ENCODE measurements at places on chromosomes 1 and 21. TPM values are rescaled to one million over a fixed set of nuclear protein-coding genes. Genes with fewer than 3 reads are reported as not detected.

DNA sequence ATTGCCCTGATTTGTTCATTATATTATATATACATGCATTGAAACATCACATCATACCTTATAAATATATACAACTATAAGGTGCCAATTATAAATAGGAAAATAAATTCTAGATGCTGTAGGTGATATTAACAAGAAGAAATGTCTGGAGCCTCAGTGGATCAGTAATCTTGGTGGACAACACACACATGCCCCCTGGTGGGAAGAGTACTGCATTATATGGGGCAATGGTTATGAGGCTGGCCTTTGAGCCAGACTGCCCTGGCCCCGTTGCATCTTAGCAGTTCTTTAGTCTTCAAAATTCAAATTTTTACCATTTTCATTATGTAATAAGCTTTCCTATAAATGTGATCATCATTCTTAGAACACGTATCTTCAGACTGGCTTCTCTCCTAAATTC is 335.0 kb upstream of the GREM2 start:
- no peak overlapping the region for H3K4me3 ChIP-seq
- no peak for DNase-seq
- no peaks in the 10 kb centered on the region for H3K27me3 ChIP-seq
- no peaks in the 10 kb centered on the region for H3K36me3 ChIP-seq

DNA sequence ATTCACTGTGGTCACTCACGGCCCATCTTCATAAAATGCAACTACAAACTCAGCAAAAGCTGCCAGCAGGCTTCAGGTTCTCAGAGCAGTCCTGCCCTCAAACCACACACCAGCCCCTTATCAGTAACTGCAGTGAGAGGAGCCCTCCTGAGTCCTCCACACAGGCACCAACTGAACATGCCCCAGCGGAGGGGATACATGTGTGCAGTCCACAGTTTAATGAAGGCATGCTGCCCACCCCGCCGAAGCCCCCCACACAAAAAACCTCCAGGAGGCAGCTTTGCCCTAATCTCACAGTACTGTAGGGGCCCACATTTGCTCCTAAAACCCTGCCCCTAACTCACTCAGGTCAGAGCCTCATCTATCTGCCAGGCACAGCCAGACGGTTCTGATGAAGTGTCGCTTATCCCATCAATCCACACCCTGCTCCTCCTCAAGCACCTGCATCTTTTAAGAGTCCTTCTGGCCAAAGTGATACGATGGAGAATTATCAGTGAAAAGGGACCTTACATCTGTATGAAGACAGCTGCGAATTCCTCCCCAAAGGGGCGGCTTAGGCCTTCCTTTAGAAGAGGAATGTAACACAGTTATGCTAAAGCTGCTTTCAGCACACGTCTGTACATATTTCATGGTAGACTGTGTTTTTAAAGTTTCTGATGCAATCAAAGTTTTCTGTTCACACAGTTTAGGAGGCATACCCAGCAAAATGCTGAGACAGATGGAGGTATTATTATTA is 3.5 kb downstream of the ABCB10 start:
- no peak for DNase-seq
- no peak overlapping the region for H3K27ac ChIP-seq
- peaks cover 44% of the 10 kb centered on the region for H3K4me1 ChIP-seq
- no peak overlapping the region for H3K4me3 ChIP-seq

GRCh38 chr1:162019006-162019405 is 4.7 kb downstream of the OLFML2B start:
- H3K4me1 ChIP-seq, result peaks cover 4% of the 10 kb centered on the region
- H3K36me3 ChIP-seq, result no peaks in the 10 kb centered on the region
- H3K4me3 ChIP-seq, result no peak overlapping the region
- H3K27ac ChIP-seq, result no peak overlapping the region
- no peak for DNase-seq

DNA sequence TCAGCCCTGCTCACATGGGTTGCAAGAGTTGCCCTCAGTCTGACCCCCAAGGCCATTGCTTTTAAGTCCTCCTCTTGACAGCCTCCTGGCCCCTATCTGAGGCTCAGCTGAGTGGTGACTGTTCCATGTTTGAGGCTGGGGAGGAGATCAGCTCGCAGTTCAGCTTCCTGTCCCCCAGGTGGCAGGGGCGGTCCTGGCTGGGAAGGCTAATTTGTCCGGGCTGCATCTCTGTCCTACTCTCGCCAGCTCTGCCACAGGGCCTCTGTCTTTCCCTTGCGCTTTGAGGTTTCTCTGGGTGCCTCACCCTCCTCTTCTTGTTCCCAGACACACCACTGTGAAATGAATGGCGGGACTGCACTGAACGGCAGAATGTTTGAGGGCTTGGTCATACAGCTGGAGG is 157.3 kb downstream of the KCNJ6 start:
- no peaks in the 10 kb centered on the region for H3K27me3 ChIP-seq
- no peaks in the 10 kb centered on the region for H3K4me1 ChIP-seq
- H3K4me3 ChIP-seq, result no peak overlapping the region
- no peak for DNase-seq
- no peaks in the 10 kb centered on the region for H3K36me3 ChIP-seq
- no peak overlapping the region for H3K27ac ChIP-seq

- peaks cover 16% of the 10 kb centered on the region for H3K4me1 ChIP-seq
- peak overlapping the region; percentile 86 for H3K4me3 ChIP-seq
- H3K36me3 ChIP-seq, result no peaks in the 10 kb centered on the region
- no peak overlapping the region for H3K27ac ChIP-seq
- H3K27me3 ChIP-seq, result no peaks in the 10 kb centered on the region
Observed at GRCh38 chr1:178543290-178543607, 30.3 kb downstream of the TEX35 start.

DNA sequence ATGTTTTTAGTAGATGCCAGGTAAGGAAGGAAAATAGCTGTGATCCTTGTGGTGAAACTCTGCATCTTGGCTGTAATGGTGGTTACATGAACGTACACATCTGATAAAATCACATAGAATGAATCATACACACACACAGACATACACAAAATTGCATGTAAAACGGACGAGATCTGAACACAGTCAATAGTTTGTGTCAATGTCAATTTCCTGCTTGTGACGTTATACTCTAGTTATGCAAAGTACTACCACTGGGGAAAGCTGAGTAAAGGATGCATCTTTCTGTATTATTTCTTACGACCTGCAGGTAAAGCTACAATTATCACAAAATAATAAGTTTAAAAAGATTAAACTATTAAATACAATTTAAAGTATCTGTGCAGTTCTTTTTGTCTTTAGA is 493.7 kb upstream of the ZP4 start:
- no peak for DNase-seq
- no peaks in the 10 kb centered on the region for H3K4me1 ChIP-seq
- H3K36me3 ChIP-seq, result no peaks in the 10 kb centered on the region
- no peaks in the 10 kb centered on the region for H3K27me3 ChIP-seq
- no peak overlapping the region for H3K4me3 ChIP-seq
- H3K27ac ChIP-seq, result no peak overlapping the region

- no peak overlapping the region for H3K4me3 ChIP-seq
- no peaks in the 10 kb centered on the region for H3K27me3 ChIP-seq
- peaks cover 4% of the 10 kb centered on the region for H3K36me3 ChIP-seq
Observed at GRCh38 chr1:50615036-50615750, 191.9 kb upstream of the DMRTA2 start.

GRCh38 chr1:67948151-67949080 is 102.0 kb downstream of the DIRAS3 start:
- H3K27me3 ChIP-seq, result no peaks in the 10 kb centered on the region
- no peak overlapping the region for H3K4me3 ChIP-seq
- H3K36me3 ChIP-seq, result no peaks in the 10 kb centered on the region
- no peak for DNase-seq
- no peaks in the 10 kb centered on the region for H3K4me1 ChIP-seq
- no peak overlapping the region for H3K27ac ChIP-seq

DNA sequence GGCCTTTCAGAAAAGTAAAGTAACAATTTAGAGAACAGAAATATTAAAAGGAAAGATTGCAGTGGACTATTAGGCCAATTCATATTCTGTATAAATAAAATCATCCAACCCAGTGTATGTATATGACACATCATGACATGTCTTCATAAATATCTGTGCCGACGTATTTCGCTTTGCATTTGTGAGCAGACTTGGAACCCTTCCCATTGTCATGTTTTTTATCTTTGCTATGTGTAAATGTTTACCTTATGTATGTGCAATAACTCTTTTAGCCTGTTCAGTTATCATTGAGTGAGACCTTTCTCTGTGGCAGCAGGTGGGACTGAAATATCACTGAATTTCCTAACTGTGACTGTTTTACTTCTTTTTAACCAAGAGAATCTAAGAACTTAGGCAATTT is 58.0 kb upstream of the FAM3B start:
- no peaks in the 10 kb centered on the region for H3K36me3 ChIP-seq
- no peak overlapping the region for H3K27ac ChIP-seq
- DNase-seq, result no peak
- peaks cover 7% of the 10 kb centered on the region for H3K27me3 ChIP-seq
- H3K4me3 ChIP-seq, result no peak overlapping the region

The PKP1 gene
- total RNA-seq, result not detected

DNA sequence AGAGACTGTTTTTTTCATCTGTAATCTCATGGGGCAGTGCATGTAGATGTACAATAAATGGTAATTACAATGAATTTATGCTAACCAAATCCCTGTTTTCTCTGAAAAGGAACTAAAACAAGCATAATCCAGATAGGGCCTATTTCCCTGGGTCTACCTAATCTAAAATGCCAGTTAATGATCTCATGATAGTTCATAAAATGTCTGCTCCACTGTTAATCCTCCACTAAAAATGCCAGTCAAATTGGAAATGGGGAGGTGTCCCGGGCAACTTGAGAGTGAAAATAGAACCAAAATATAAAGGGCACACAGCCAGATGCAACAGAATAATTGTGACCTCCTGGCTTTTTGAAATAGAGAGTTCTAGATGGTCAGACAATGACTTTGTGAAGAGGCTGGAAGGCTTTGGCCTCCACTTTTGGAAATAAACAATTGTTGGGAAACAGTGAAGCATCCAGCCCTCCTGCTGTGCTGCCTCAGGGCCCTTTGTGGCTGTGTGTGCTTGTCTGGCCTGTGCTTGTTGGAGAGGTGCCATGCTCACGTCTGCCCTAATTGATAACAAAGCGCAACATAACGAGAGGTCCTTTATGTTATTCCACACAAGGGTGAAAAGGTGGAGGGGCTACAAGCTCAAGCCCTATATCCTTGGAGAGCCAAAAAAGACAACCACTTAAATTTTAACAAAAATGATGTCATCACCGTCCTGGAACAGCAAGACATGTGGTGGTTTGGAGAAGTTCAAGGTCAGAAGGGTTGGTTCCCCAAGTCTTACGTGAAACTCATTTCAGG is 97.7 kb downstream of the ATP5PO start:
- H3K27ac ChIP-seq, result no peak overlapping the region
- no peaks in the 10 kb centered on the region for H3K36me3 ChIP-seq
- H3K4me1 ChIP-seq, result no peaks in the 10 kb centered on the region
- no peak for DNase-seq
- H3K4me3 ChIP-seq, result no peak overlapping the region

DNA sequence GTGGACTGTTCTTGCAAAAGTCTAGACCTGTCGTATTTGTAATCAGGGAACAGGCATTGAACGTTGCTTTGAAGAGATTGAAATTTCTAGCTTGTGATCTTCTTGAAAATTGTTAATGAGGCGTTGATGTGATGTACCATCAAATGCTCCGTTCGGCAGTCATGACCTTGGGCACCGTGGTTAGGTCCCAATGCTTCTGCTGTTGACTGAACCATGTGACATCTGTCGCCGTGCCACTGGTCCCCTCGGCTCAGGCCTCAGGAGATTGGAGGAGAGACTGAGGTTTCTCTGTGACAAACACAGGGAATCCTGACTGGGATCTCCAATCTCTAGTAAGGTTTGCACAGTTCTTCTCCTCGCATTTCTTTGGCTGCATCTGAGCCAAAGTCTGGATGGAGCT is 18.1 kb upstream of the KCNAB2 start:
- H3K27me3 ChIP-seq, result no peaks in the 10 kb centered on the region
- H3K27ac ChIP-seq, result peak overlapping the region; percentile 99
- H3K36me3 ChIP-seq, result peaks cover 64% of the 10 kb centered on the region
- H3K4me1 ChIP-seq, result peaks cover 70% of the 10 kb centered on the region

- H3K36me3 ChIP-seq, result peaks cover 15% of the 10 kb centered on the region
- peaks cover 25% of the 10 kb centered on the region for H3K27me3 ChIP-seq
- no peak overlapping the region for H3K27ac ChIP-seq
- no peak for DNase-seq
- peaks cover 30% of the 10 kb centered on the region for H3K4me1 ChIP-seq
Observed at GRCh38 chr1:32972814-32973428, 8.3 kb upstream of the RNF19B start.

DNA sequence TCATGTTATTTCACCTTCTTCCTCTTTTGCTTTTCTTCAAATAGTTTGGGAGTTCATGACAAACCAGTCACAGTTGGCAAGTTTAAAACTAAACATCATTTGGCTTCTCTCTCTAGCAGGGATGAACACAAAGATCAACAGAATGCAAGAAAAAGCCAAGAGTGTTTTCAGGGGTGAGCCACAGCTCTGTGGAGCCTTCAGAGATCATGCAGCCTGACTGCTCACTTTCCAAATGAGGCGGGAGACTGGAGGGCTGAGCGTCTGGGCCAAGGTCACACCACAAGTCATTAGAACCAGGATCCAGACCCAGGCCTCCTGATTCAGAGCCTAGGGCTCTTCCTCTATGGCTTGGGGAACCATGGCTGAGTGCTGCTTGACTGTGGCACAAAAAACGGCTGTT is 2.7 kb downstream of the DPT start:
- no peaks in the 10 kb centered on the region for H3K4me1 ChIP-seq
- DNase-seq, result no peak
- H3K27me3 ChIP-seq, result peaks cover 11% of the 10 kb centered on the region
- no peak overlapping the region for H3K4me3 ChIP-seq

The FCRL1 gene
- not detected for total RNA-seq

The CYP2J2 gene
- 2.8 TPM for total RNA-seq

The PTPN14 gene
- 0.20 TPM for total RNA-seq

DNA sequence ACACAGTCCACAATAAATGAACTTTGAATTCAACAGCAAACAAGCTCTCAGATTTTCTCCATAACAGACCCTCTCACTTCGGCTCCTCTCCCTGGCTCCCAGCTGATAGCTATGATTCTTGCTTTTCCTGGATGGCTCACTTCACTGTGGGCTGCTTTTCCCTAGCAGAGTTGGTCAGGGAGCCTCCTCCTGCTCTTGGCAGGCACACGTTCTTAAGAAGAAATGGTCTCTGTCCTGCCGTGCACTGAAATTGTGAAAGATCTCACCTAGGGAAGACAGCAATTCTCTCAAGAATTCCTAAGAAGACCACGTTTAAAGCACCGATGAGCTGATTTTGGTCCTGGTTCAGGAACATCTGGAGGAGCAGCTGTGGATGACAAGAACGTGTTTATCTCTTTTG is 148.5 kb upstream of the KCNK2 start:
- H3K36me3 ChIP-seq, result no peaks in the 10 kb centered on the region
- DNase-seq, result no peak
- H3K4me1 ChIP-seq, result no peaks in the 10 kb centered on the region
- no peak overlapping the region for H3K4me3 ChIP-seq
- H3K27ac ChIP-seq, result no peak overlapping the region

Data from activated CD4-positive, alpha-beta memory T cell treated with anti-CD3 and anti-CD28 coated beads, Interleukin-2, amount 10 ng/mL, durations not matched to agents 7 days and 5 days (primary cell).